ENCODE measurements at places on chromosomes 3 and 15.

- DNase-seq = no peak
Observed at GRCh38 chr3:28290863-28291300, 49.5 kb downstream of the CMC1 start.

- DNase-seq = peak; percentile 40
Observed at GRCh38 chr15:52183562-52184173, 7.5 kb downstream of the GNB5 start.

DNA sequence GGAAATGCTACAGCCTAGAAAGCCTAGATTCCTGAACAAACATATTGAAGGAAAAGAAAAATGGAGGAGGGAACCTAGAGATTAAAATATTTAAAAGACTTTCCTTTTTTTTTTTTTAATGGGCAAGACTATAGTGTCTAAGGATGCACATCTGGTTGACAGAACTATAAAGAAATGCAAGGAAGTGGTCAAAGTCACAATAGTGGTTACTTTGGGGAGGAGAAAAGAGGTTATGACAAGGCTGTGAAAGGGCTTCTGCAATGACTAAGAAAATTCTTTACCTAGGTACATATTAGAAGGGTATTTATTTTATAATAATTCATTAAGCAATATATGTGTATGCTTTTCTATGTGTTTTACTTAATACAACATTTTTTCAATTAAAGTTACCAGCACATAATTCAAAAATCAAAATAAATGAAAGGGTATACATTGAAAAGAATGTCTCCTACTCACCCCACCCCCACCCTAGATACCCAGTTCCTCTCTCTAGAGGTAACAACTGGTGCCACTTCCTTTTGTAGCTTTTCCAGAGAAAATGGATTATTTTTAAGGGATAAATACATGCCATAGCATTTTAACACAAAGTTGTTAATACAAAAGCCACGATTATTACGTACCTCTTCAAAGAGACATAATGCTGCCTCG, 70.1 kb downstream of the HERC1 start:
- no peak for DNase-seq

DNA sequence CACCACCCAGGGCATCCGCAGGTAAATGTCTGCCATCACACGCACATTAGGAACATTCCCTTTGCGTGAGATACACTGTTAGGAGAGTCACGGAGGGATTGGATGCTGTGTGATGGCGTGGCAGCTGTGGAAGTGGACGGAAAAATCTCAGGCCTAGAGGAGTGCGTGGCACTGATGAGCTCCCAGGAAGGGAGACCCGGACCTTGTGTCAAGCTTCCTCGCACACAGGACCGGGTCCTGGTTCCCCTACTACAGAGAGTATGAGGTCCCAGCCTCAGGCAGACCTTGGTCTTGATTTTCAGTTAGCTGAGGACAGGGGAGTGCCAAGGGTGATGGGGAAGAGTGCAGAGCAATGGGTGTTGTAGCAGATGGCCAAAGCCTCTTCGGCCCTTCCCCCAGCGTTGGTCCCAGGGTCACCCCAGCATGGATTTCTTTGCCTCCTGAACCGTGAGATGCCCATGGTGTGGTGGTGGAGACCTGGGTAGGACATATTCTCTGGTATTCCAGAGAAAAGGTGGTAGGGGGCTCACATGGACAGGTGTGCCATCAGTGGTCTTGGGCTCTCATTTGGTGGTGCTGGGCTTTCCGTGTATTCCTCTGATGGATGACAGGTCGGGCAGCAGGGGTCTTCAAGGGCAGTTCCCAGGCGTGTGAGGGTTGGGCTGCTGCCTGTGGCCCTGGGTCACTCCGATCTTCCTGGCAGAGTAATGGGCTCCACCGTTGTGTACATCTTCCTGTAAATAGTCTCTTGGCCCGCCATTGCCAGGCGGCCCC, 105.1 kb downstream of the SNRPN start:
- no peak for DNase-seq

DNA sequence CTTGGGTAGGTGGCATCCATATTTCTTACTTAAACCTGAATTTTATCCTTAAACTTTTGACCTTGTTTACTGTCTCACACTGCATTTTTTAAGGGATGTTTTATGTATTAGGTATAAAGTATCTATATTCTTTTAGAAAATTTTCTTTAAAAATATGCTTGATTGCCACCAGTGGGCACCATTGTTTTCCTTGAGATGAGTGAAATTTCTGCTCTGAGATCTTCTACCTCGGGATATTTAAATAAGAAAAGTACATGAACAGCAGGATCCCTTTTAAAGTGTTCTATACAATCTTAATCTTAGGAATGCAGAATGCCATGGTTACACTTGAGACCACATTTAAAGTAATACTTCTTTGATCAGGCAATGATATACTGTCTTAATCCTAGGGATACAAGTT, 108.7 kb downstream of the SLMAP start:
- peak; percentile 17 for DNase-seq

DNA sequence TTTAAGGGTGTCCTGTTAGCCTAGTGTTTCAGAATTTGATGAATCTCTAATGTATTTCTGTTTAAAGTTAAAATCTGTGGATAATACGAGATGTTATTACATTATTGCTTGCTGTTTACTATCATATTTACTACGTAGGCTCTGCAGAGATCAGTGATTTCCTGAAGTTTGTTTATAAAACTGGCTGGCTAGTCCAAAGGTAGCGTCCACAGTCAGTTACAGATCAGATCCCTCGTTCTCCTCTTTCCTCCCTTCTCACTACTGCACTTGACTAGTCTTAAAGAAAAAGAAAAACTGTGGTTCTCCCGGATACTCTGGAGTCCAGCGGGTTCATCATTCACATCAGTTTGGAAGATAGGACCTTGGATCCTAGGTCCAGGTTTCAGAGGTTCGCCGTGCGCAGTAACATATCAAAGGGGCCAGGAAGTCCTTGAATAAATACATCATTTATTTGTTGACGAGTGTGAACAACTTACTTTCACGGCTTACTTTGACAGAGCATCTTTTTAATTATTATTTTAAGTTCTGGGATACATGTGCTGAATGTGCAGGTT, 35.9 kb downstream of the ASB7 start:
- DNase-seq = no peak

- DNase-seq = peak; percentile 85
Observed at GRCh38 chr3:69082805-69083204, 1.9 kb upstream of the ARL6IP5 start.

GRCh38 chr3:30073040-30073439, 533.4 kb upstream of the TGFBR2 start:
- no peak for DNase-seq
